ENCODE measurements at places on chromosomes 7 and 10.
A peak's percentile ranks its signal among the peaks of the same experiment; 100 is the strongest.

- H3K4me3 ChIP-seq: no peak overlapping the region
- no peak for DNase-seq
- H3K36me3 ChIP-seq: no peaks in the 10 kb centered on the region
- H3K4me1 ChIP-seq: no peaks in the 10 kb centered on the region
- H3K27ac ChIP-seq: no peak overlapping the region
- no peaks in the 10 kb centered on the region for H3K27me3 ChIP-seq
Observed at GRCh38 chr7:110311556-110311955, 779.4 kb upstream of the LRRN3 start.

GRCh38 chr7:40135317-40135610, 459 bp downstream of the SUGCT start:
- H3K4me3 ChIP-seq: peak overlapping the region; percentile 100
- DNase-seq: no peak
- no peaks in the 10 kb centered on the region for H3K36me3 ChIP-seq
- peak overlapping the region; percentile 92 for H3K27ac ChIP-seq
- H3K27me3 ChIP-seq: no peaks in the 10 kb centered on the region

DNA sequence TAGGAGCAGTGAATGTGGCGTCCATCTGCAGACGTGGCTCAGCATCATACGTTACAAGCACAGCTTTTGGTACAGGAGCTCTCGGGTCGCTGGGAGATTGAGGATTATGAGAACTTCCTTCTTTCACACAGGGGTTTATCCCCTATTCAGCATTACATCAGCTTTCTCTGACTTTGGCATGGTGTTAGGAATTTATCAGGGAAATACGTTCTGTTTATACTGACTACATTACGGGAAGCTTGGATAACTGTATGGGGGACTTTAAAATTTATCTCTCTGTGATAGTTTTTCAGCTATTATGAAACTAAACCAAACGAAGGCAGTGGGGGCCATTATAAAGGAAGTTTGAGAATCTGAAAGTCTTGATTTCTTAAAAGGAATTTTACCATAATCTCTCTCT, 110.1 kb upstream of the INSYN2A start:
- H3K27ac ChIP-seq: no peak overlapping the region
- H3K4me3 ChIP-seq: no peak overlapping the region
- DNase-seq: no peak
- no peaks in the 10 kb centered on the region for H3K4me1 ChIP-seq
- no peaks in the 10 kb centered on the region for H3K36me3 ChIP-seq
- H3K27me3 ChIP-seq: no peaks in the 10 kb centered on the region

DNA sequence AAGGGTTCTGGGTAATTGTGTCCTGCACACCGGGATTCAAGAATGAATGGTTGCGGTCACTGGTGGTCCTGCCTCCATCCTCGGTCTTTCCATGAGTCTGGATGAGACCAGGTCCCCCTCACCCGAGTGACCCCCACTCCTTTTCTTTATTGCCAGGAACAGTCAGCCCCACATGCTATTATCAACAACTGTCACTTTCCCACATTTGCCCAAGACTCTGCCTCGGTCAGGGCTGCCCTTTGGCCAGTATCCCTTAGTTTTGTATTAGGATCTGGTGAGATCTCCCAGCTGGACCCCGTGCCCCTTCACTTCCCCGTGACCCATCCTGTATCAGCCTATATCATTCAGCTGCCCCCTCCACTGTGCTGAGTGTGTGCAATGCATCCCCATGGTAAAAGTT, 288.3 kb downstream of the ADARB2 start:
- DNase-seq: no peak
- H3K36me3 ChIP-seq: no peaks in the 10 kb centered on the region
- no peak overlapping the region for H3K4me3 ChIP-seq
- no peaks in the 10 kb centered on the region for H3K4me1 ChIP-seq
- no peaks in the 10 kb centered on the region for H3K27me3 ChIP-seq

DNA sequence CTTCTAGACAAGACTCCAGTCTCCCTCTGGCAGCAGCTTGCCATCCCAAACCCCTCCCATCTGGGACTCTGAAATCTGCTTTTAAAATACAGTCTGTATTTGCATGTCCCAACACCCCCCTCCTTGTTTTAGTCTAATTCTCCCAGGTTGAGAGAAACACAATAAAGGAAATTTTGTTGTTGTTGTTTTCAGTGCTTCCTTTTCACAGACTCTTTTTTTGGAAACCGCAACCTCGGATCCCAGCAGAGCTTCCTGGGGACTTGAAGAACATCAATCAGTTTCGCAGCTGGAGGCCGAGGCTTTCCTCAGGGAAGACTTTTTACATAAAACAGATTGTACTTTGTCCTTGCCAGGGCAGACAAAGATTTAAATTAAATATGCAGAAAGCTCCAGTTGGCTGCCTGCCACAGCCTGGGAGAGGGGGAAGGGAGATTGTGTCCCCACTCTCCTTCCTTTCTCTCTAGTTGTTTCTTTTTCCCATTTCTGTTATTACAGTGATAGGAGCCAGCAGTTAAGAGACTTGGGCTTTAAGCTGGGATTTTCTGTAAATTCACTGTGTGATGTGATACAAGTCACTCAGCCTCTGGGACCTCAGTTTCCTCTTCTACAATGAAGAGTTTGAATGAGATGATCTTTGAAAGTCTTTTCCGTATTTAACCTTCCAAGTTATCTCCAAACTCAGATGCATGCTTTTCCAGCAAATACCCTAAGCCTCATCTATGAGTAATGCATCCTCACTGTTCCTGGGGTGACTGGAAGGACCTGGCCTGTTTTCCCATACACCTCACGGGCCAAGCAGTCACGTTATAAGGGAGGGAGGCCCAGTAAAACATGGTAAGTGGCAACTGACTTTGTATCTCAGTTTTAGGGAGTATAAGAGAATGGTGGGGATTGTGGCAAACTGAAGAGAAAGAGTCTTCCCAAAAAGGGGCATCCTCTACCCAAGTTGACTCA, 192.3 kb downstream of the REEP3 start:
- H3K4me1 ChIP-seq: no peaks in the 10 kb centered on the region
- H3K36me3 ChIP-seq: no peaks in the 10 kb centered on the region
- H3K27me3 ChIP-seq: no peaks in the 10 kb centered on the region
- H3K27ac ChIP-seq: no peak overlapping the region
- no peak overlapping the region for H3K4me3 ChIP-seq
- DNase-seq: no peak

DNA sequence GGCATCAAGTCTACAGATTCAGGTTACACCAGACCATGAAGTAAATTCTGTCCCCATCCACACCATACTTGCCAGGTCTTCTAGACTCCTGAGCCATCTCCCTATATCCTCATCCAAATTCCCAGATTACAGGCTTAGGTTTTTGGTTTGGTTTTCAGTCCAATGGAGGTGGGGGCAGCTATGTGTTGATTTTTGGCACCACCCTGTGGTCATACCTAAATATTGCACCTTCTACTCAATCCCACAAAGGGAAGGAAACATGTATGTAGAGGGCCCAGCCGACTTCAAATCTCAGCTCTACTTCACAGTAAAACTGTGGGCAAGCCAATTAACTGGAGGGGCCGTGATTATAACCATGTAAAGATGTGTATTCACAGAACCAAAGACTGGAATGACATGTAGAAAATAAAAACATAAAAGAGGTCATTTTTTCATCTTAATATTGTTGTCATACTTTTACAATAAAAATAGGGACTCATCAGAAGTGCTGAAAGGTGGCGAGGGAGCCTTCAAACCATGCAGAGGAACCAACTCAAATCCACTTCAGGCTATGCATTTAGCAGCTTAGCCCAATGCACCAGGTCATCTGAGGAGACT, 19.8 kb downstream of the ERCC6 start:
- no peak overlapping the region for H3K27ac ChIP-seq
- no peak for DNase-seq
- no peak overlapping the region for H3K4me3 ChIP-seq

GRCh38 chr7:572416-573268, 53.0 kb upstream of the PDGFA start:
- DNase-seq: no peak
- no peaks in the 10 kb centered on the region for H3K27me3 ChIP-seq
- H3K27ac ChIP-seq: no peak overlapping the region
- H3K4me3 ChIP-seq: no peak overlapping the region
- no peaks in the 10 kb centered on the region for H3K36me3 ChIP-seq

DNA sequence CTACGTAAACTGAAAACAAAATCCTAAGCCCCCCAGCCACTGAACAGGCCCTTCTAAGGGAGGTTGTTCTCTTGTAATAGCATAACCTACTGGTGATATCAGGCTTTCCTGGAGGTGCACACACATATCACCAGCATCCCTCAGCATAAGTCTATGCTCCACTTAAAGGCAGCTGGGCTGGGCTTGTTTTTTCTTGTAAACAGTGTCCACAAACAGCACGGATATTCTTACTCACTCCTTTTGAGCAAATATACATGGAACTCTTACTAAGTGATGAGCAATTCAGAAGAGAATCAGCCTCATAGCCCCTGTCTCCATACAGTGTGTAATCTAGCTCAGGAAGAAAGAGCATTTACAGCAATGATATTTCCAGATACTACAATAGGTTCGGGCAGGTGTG, 2.4 kb downstream of the LRIT1 start:
- no peaks in the 10 kb centered on the region for H3K27me3 ChIP-seq
- no peak for DNase-seq
- H3K4me1 ChIP-seq: no peaks in the 10 kb centered on the region
- H3K36me3 ChIP-seq: no peaks in the 10 kb centered on the region

- DNase-seq: no peak
- H3K27ac ChIP-seq: no peak overlapping the region
- H3K27me3 ChIP-seq: no peaks in the 10 kb centered on the region
- H3K36me3 ChIP-seq: no peaks in the 10 kb centered on the region
Observed at GRCh38 chr10:116178086-116178605, 94.9 kb downstream of the GFRA1 start.

GRCh38 chr10:113108194-113108835, 158.3 kb downstream of the TCF7L2 start:
- no peak overlapping the region for H3K4me3 ChIP-seq
- peak; percentile 10 for DNase-seq
- H3K36me3 ChIP-seq: no peaks in the 10 kb centered on the region
- no peaks in the 10 kb centered on the region for H3K27me3 ChIP-seq
- no peaks in the 10 kb centered on the region for H3K4me1 ChIP-seq

DNA sequence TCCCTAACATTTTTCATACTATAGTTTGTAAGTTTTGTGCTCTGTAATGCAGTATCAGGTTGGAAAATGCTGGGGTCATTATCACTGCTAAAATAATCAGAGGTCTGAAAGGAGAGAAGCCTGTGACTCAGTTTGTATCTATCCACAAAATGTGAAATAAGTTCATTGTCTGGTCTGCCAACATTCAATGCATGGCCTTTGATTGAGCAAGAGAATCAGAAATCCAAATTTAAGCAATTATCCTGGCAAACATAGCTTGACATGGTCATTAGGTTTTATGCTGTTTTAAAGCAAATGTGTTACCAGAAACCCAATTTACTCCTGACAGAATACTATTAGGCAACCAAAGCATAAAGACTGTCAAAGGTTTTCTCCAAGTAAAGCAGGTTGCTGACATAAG, 709.7 kb upstream of the SEMA3D start:
- no peak overlapping the region for H3K27ac ChIP-seq
- DNase-seq: no peak
- no peaks in the 10 kb centered on the region for H3K36me3 ChIP-seq
- H3K27me3 ChIP-seq: no peaks in the 10 kb centered on the region
- no peak overlapping the region for H3K4me3 ChIP-seq
- H3K4me1 ChIP-seq: no peaks in the 10 kb centered on the region

- no peaks in the 10 kb centered on the region for H3K4me1 ChIP-seq
- H3K36me3 ChIP-seq: no peaks in the 10 kb centered on the region
- no peak for DNase-seq
- H3K27me3 ChIP-seq: no peaks in the 10 kb centered on the region
- no peak overlapping the region for H3K4me3 ChIP-seq
Observed at GRCh38 chr7:127512663-127513062, 72.7 kb downstream of the GCC1 start.

GRCh38 chr10:14382022-14382421, 51.3 kb upstream of the FRMD4A start:
- no peak overlapping the region for H3K27ac ChIP-seq
- H3K4me3 ChIP-seq: no peak overlapping the region
- H3K27me3 ChIP-seq: no peaks in the 10 kb centered on the region
- H3K36me3 ChIP-seq: no peaks in the 10 kb centered on the region
- DNase-seq: peak; percentile 51
- H3K4me1 ChIP-seq: no peaks in the 10 kb centered on the region
